Stimulated activated CD8-positive, alpha-beta memory T cell treated with anti-CD3 and anti-CD28 coated beads, Interleukin-4, amount 100 ng/mL, for 48 hours (primary cell): ENCODE measurements at places on chromosomes 5 and 9.

- DNase-seq: no peak
Observed at GRCh38 chr5:118891252-118891651, 97.1 kb downstream of the DTWD2 start.

GRCh38 chr5:171846323-171846722 lies 60.7 kb downstream of the SMIM23 start:
- no peak for DNase-seq

DNA sequence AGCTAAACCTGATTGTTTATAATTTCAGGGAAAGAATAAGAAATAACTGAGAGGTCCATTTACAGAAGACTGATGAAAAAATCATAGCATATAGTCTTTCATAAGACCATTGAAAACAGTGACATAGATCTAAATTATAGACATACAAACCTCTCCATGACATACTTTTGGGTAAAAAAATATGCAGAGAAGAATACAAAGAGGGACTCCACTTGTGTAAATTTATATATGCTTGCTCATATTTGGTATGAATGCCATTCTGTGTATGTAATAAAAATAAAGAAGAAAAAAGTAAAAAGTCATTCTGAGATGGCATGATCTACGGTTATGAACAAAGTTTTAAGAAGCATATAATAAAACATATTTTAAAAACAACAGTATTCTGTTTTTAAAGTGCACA lies 310.7 kb downstream of the ASTN2 start:
- no peak for DNase-seq

- peak; percentile 96 for DNase-seq
Observed at GRCh38 chr5:134586866-134587524, 45.6 kb downstream of the SAR1B start.

DNA sequence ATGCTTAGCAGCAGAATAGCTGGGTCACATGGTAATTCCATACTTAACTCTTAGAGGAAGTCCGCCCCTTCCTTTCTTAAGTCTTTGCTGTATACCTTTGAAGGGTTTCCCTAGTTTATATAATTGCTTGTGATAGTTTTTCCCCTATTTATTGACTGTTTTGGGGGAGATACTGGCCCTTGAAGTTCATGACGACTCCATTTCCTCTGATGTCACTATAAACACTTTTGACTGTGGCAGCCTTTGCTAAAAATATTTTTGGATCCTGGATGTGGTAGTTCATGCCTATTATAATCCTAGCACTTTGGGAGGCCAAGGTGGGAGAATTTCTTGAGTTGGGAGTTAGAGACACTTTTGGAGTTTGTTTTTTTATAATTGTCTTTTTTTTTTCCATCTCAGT lies 38.4 kb downstream of the NSD1 start:
- no peak for DNase-seq

DNA sequence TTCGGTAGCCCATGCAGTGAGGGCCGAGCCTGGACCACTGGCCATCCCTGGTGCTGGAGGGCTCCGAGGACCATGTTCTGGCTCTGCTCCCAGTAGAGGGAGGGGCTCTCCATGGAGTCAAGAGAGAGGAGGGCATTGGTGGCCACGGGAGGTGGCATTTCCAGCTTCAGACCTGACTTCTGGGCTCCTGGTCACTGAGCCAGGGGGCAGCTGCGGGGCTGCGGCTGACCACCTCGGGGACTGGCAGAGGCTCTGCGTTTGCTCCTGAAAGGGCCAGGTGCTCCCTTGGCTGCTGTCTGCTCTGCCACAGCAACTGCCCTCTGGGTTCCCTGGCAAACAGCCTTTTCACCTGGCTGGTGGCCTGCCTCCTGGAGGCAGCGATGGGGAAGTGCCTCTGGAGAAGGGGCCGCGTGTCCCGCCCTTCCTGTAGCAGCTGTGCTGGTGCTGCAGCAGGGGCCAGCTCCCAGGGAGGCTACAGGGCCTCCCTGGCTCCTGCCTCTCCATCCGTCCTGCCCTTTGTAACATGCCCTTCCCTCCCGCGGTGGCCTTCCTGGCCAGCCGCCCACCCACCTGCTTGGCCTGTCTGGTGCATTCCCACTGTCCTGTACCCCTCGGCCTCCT lies 144.6 kb downstream of the CACNA1B start:
- peak; percentile 33 for DNase-seq

GRCh38 chr9:21317956-21318923 lies 13.1 kb upstream of the IFNA5 start:
- DNase-seq: peak; percentile 37

- no peak for DNase-seq
Observed at GRCh38 chr5:90201923-90202322, 207.6 kb downstream of the CETN3 start.

DNA sequence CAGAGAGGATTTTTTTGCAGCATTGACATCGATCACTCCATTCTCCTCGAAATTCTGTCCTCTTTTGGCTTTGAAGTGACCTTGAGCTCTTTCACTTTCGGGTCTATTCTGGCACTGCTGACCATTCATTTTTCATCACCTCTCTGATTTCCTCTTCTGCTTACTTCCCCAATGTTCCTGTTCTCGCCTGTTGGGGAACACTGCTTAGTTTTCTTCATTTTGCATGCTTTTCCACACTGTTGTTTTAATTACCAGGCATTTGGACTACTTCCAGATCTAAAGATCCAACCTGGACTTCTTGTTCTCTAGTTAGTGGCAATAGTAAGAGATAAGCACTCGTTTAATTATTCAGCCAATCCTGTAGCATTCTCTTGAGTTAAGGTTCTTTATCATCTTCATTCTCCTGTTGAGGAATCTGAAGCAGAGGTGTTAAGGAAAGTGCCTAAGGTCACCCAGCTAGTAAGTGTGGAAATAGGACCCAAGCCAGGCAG lies 53.4 kb downstream of the MAN2A1 start:
- no peak for DNase-seq

DNA sequence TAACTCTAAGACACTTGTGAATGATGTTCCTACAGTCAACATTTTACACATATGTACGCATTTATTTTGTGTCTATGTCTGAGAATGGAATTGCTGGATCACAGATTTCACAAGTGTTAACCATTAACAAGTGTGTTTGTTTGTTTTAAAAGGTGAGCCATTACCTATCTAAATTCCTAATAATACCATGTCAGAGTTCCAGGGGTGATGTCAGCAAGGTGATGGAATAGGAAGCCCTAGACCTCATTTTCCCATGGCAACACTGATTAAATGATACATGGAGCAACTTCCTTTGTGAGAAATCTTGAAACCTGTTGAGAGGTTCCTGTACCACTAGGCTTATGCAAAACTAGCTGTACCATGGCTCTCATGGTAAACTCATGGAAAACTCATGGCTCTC lies 309.7 kb downstream of the CYLC2 start:
- no peak for DNase-seq

- DNase-seq: no peak
Observed at GRCh38 chr5:105530716-105531261, 1968.2 kb upstream of the NUDT12 start.

DNA sequence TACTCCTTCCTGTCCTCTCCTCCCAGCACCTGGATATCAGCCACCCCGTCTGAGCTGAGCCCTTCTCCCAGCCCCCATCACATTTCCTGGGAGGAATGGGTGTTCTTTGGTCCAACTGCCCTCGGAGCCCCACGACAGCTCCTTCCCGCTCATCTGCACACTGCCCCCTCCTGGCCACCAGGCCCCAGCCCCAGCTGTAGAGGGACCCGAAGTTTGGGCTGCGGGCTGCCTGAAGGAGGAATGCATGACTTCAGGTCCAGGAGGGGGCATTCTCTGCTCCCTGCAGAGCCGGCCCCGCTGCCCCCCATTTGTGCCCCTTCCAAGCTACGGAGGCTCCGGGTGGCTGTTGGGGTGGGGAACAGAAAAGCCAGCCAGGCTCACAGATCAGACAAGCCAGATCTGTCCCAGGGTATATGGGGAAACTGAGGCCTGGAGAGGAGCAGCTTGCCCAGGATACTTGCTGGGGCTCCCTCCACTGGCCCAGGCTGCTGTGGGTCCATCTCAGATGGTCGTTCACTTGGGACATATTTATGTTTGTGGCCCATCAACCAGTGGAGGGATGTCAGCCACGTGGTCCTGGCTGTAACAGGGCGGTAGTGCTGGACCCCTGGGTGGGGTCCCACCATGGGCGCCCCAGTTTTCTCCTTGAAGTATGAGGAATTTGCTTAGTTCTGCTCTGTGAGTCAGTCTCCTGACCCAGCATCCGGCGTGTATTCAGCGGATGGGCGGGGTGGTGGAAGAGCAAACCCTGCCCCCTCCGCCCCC lies 33.1 kb downstream of the DAB2IP start:
- DNase-seq: peak; percentile 69

DNA sequence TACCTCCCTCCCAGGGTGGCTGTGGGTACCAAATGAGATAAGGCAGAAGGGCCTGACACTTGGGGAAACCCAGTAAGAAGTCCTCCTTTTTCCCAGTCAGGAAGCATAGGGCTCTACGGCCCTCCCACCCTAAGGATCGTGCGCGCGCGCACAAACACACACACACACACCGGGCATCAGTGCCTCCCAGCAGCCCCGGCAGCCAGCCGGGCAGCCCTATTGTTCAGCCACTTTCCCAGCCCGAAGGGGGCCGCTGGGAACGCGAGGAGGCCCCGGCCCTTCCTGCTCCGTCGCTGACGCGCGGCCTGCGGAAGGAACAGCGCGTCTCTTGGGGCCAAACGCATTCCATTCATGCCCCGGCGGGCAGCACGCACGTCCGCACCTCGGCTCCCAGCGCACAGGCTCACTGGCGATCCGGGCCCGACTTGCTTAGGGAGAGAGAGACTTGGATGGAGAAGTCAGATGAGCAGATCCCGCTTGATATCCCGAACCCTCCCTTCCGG lies 22.6 kb downstream of the DUSP1 start:
- no peak for DNase-seq

DNA sequence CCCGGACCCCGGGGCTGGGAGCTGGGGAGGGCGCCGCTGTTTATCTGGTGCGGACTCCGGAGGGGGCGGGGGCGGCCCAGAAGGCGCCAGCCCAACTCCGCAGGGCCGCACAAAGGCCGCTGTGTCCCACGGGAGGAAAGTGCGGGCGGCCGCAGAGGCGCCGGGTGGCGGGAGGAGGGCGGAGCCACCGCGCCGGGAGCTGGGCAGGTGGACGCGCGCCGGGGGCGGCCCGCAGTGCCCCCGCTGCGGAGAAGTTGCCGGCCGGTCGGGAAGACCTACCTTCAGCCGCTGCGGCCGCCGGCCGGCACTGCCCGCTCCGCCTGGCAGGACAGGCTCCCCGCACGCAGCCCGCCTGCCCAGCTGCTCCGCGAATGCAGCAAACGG lies 43.6 kb downstream of the NACC2 start:
- DNase-seq: no peak

GRCh38 chr5:26690511-26690910 lies 347.9 kb downstream of the CDH9 start:
- no peak for DNase-seq

DNA sequence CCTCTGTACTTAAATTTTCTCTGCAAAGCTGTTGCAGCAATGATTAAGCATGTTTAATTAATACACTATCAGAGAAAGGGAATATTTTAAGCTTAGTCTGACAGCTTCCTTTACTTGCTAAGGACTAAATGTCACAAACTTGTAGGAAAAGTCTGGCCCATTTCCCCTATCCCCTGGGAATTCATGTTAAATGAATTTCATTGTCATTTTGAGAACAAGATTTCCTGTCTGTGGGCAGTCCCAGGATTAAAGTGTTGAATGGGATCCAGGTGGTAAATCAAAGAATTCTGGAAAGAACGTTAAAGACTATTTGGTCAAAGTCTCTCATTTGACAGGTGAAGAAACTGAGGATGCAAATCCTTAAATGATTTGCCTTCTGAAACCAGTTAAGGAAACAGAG lies 214.8 kb downstream of the MPDZ start:
- DNase-seq: no peak

DNA sequence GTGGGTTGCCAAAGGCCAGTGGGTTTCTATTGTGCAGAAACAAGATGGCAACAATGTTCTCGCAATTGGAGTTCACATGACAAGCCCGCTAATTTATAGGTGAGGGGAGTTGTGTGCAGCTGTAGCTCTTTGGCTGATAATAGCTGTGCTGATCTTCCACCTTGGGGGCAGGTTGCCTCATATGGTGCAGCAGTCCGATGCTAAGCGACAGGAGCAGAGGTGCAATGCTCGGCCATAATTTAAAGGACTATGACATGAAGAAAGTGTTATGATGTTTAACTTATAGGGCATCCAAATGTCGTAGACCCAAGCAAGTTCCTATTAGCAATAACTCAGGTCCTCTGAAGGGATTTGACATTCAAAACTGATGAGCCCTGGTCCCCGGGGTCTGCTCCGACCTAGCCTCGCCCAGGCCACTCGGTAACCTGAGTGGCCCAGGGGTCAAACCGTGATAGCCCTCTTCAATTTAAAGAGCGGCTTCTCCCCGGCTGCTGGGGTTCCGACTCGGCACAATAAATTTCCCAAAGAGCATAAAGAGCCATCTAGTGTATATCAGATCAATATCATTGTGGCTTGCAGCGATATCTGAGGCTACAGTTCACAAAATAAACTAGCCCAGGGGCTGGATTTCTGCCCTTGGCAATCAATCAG lies 724.0 kb downstream of the IRX1 start:
- no peak for DNase-seq

- DNase-seq: no peak
Observed at GRCh38 chr5:132003170-132003744, 8.2 kb downstream of the ACSL6 start.

DNA sequence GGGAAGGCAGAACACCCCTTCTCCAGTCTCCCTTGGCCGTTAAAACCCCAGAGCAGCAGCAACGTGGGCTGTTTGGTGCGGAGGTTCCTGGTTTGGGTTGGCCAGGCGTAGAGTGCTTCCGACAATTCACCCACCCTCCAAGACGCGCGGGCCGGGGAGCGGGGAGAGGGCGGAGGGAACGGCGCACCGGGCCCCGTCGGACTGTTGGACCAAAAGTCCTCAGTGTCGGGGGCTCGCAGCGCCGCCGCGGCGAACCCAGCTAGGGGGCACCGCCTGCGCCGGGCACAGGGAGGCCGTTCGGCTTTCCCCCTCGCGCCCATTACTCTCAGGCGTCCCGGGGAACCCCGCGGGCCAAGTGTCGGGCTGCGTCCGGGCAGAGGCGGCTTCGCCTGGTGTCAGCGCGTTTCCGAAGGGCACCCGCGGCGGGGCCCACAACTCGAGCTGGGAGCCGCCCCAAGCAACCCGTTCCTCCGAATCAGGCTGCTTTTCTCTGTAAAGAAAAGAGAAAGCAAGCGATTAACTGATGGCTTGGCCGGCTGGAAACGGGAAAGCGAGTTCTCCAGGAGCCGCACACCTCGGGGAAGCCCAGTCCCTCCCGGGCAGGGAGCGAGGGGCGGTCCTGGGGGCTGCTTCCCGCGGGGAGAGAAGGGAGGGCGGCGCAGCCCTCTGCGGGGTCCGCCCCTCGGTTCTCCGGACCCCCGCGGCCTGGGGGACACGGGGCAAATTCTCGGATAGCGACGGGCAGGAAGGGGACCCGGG lies 145.5 kb downstream of the ERCC6L2 start:
- peak; percentile 69 for DNase-seq

DNA sequence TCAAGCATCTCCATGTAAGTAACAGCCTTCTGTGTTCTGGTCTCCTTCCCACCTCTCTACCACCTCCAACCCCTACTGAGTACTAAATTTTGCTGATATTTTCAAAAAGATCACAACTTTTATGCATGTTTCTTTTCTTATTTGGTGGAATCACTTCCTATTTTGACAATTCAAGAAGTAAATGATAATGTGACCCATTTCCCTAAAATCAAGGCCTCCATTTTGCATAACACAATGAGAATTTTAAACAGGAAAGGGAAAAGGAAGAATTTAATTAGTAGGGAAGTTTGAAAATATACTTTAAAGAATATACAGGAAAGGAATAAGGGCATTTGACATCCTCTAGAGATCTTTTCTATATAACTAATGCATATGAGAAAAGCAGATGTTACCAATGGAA lies 212.9 kb upstream of the RASA1 start:
- DNase-seq: no peak
